ENCODE measurements at places on chromosomes 4 and X.

- no peak for DNase-seq
These were observed 37.2 kb downstream of the RBM46 start for GRCh38 chr4:154818230-154818629.

DNA sequence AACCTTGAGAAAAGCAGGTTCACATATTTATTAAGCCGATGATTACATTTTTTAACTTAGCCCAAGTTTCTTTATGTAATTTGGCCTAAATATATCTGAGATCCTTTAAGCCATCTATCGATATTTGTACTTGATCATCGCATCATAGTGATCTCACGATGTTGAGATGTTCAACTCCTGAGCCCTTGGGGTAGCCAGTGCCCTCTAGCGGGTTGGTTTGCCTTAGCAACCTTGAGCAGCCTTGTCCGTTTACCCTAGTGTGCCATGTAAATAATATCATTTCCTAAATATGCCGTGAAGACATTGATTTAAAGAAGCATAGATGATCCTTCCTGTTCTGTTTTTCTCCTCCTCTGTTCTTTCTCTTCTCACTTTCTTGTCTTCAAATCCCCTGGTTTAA is 432.2 kb downstream of the RPA4 start:
- DNase-seq, result no peak

DNA sequence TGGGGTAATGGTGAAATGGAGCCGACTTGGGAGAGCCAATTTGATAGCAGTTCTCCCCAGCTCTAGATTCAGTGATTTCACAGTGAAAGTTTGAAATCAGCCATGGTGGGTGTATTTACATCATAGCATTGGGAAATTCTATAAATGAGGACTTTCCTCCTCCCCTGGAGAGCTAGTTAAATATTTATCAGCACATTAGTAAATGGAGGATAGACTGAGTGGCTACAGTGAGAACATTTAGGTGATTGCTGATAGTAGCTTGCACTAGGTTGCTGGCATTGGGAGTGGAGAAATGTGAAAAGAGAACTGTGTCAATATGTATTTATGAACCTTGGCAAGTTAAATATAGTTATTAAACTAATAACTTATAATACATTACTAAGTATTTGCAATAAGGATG is 347.3 kb downstream of the CCSER1 start:
- DNase-seq, result no peak

GRCh38 chr4:153676486-153676885 is 7.6 kb upstream of the TLR2 start:
- no peak for DNase-seq

GRCh38 chr4:98493296-98493695 is 165.1 kb downstream of the TSPAN5 start:
- no peak for DNase-seq

DNA sequence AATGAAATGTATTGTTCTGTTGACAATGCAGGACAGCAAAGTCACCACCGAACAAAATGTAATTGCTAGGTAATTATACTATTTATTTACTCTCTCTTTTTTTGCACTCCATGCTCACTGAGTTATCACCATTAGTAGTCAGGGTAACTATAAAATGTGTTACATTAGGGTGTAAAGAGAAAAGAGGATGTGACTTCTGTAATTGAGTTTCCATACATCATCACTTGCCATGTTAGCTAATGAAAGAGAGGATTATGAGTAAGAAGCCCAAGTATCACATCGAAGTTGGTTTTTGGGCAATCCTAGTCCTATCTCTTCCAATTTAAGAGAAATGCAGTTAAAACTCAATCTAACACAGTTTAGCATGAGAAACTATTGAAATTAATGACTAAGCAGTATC is 7.6 kb downstream of the ZXDA start:
- DNase-seq, result no peak

DNA sequence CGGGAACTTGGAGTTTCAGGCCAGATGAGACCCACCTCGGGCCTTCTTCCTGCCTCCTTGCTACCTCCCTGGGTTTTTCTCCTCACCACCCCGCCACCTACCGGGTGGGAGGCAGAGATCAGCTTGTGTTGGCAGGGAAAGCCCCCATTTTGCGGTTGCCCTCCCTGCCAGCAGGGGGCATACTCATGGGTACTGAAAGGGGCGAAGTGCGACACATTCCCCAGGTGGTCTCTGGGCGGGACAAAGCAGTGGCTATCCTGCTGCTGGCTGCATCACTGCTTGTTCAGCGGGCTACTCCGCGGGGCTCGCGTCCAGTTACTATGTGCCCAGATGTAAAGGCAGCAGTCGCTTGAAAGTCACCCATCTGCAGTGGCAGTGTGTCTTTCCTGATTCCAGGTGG is 330.3 kb downstream of the PDHA2 start:
- DNase-seq, result no peak

Data from HS-5 (cell line).